RWPE1 (cell line): ENCODE measurements at places on chromosomes 5 and 9.

- no peak for DNase-seq
These were observed 894 bp downstream of the FST start for GRCh38 chr5:53481159-53481886.

DNA sequence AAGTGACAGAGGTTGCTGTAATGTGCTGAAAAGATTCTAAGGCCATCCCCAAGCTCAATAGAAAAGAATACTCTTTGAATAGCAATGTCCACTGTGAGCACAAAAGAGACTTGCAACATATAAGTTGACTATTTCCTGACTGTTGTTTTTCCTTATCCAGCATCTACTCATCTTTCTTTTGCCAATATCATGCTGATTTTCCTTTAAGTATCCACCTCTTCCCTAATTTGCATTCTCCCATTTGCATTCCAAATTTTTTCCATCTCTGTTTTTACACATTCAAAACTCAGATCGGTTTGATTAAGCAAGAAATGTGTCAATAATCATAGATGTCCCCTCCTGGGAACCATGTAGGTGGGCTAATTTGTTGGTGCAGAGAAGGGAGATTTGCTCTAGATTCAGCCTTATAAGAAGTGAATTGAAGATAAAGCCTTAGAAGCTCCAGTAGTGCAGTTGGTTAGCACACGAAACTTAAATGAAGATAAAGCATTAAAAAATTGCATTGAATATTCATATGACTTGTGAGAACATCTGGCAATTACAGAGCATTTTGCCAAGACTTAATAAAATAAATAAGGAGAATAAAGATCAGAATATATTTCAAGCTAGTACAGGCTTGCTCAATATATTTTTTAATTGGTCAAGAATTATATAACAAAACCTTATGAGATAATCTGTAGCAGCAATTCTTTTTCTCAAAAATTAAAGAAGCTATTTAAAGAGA lies 267.6 kb downstream of the TMEM167A start:
- DNase-seq = no peak

DNA sequence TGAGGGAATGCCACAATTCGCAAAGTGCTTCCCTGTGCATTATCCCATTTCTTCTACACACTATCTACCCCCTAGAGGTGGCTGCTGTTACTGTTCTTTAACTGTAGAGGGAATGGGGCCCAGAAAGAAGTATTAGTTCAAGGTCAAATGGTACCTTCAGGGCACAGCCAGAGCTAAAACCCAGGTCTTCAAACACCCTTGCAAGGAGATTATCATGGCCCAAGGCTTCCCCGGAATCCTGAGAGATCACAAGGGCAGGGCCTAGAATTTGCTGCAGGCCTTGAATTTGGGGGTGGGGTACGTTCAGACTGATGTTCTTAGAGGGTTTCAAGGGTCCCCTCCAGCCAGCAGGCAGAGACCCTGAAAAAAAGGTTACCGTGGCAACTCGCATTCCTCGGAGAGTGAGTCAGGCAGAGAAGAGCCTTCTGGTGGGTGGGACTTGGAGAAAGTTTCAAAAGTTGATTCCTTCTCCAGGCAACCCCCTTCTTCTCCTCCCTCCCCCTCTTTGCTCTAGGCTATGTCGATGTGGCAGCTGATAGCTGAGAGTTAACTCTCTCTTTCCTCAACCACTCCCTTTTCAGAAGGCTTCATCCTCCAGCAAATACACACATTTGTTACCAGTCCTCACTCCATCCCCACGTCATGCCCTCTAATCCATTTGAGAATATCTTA lies 1.9 kb downstream of the SPARC start:
- DNase-seq = peak; percentile 84

DNA sequence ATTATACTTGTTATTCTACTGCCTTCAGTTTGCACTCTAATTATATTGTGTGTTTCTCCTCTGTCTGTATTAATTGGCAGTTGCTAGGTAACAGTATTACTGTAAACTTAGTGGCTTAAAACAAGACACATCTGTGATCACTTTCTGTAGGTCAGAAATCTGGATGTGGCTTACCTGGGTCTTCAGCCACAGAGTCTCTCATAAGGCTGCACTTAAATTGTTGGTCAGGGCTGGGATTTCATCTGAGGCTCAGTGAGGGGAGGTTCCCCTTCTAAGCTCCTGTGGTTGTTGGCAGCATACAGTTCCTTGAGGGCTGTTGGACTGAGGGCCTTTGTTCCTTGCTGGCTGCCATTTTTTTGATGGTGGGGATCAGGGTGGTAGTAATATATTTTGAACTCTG lies 68.8 kb downstream of the SLC44A1 start:
- DNase-seq = no peak

DNA sequence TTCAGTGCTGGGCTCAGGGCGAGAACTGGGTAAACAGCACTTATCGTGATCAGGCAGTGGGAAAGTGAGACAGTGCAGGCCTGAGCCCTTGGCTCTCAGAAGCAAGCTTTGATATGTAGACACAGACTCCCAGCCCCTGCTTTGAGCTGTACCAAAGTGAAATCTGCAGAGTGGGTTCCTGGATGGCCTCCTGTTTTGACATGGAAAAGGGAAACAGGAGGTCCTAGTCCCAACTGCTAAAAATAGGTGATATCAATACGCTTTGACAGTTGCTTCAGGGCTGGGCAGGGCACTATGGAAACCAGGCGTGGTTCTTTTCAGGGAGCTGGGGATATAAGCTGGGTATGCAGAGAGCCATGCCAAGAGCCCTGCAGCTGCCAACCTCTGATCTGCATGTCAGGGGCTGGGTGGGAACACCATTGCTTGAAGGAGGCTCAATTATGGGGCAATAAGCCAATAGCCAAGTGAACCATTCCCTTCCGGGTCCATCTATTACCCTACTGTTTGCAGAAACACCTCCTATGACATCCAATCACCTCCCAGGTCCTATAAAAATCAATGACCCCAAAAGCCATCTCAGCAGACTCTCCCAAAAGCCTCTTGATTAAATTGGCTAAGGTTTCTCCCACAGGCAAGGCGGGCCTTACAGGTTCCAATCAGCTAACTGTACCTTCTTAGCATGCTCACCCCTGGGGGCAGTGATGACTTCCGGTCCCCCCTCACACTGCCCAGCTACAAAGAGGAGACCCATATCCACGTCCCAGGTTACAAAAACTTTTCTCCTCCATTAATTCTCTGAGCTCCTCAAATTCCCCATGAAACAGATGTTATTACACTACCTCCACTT lies 45.8 kb downstream of the EPB41L4B start:
- DNase-seq = no peak

DNA sequence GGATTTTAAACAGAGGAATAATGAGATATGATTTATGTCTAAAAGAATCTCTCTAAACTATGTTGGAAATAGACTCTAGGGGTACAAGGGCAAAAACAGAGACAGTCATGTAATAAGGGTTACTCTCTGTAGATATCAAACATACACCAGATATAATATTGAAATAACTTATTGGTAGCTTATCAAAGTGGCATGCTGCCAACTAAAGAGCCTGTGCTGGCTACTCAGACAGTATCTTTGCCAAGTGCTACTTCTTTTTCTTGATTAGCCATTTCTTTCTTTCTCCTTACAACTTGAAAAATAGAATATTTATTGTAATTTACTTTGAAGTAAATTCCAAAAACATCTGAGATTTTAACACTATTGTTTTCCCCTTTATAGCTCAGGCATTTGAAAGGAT lies 34.9 kb downstream of the ZFYVE16 start:
- no peak for DNase-seq

DNA sequence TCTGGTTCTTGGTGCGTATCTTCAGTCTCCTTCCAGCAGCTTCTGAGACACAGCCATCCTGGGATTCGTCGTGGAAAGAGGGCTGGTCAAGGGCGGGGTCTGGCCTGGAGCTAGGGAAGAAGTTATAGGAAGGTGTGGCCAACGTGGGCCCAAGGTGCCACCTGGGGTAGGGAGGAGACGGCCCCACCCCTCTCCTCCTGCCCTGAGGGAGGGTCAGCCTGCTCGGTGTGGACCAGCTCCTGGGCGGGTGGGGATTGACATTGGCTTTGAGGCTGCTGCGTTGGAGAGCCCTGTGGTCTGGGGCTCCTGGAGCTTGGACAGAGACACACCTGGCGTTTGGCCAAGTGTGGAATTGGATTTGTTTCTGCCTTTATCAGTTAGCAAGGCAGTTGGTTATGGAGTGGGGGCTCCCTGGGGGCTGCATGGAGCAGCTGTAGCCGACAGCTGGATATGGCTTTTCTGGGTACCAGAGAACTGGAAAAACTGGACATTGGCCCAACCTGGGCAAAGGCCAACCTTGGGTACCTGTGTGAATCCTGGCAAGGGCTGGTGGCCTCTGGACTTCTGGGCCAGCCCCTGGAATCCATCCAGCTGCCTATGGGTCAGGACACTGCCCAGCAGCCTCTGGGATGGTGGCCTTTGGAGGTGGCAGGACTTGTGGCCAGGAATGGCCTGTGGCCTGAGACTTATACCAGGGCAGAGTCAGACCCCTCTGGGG lies 75.7 kb upstream of the PPP1R26 start:
- no peak for DNase-seq

DNA sequence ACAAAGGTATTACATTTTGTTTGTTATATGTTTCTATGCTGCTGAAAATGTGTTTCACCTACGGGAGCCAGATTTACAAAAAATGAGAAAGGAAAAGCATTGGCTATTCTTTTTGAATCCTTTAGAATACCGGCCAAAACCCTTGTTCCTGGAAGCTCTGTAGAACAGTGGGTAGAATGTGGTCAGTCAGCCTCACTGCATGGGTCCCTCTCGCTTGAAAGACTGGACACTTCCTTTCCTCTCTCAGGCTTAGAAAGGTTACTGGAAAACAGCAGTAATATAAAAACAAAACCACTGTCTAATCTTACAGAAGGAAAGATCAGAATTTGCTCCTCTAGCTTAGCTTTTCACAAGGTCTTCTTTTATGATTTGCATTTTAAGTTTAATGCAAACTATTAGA lies 45.1 kb downstream of the OSTF1 start:
- DNase-seq = no peak

- no peak for DNase-seq
These were observed 281.3 kb upstream of the CLINT1 start for GRCh38 chr5:158140120-158140731.

DNA sequence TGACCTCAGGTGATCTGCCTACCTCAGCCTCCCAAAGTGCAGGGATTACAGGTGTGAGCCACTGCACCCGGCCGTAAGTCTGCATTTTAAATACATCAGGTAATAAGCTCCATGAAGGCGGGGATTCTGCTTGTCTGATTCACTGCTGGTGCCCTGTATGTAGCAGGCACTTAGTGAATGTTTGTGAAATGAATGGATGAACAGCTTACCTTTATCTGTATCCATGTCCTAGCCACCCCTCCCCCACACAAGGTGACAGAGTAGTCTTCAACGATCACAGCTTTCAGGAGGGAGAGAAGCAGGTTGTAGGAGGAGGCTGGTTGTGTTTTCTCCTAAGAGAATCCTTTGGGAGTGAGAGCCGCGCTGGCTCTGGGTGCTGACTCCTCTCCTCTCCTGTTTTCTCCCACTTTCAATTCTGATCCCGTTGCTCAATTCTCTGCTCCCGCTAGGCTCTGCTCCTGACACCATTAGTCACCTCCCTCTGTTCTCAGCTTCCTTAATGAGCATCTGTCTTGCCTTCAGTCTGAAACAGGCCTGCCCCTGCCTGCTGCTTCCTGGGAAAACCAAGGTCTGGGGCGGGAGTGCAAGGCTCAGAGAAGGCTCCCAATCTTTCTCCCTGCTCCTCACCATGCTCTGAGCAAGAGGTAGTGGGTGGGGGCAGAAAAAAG lies 88.8 kb upstream of the CTNNA1 start:
- DNase-seq = peak; percentile 92

GRCh38 chr5:79229357-79230174 lies 6.4 kb upstream of the JMY start:
- peak; percentile 77 for DNase-seq

DNA sequence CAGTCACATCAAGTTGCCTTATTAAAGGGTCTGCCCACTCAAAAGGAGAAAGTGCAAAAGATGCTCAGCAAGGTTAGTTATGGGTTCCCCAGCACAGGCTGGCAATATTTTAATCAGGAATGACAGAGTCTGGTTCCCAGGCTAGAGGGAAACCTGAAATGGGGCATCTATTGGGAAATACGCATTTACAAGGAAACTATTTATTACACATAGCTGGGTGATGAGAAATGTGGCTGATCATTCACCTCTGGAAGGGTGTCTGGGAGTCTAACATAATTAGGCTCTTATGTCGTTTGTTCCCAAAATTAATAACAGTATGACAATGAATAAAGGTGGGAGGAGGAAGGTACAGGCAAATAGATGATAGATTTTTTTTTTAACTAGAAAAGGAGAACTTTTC lies 314.7 kb downstream of the ENC1 start:
- peak; percentile 70 for DNase-seq

- DNase-seq = no peak
These were observed 60.2 kb upstream of the NFIL3 start for GRCh38 chr9:91483835-91484234.

DNA sequence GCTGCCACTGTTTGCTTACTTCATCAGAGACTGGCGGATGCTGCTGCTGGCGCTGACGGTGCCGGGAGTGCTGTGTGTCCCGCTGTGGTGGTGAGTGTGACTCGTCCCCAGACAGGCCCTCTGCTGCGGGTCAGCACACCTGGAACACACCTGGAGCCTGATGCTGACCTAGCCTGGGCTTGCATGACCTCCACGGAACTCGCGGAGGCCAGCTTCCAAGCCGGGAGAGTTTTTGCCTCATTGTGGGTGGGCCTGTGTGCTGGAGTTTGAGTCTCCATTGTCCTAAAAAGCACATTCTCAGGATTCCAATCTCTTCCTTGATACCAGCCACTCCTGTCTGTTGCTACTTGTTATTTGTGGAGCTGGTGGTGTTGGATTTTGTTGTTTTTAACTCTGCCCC lies 28.1 kb downstream of the SLC22A4 start:
- DNase-seq = no peak

DNA sequence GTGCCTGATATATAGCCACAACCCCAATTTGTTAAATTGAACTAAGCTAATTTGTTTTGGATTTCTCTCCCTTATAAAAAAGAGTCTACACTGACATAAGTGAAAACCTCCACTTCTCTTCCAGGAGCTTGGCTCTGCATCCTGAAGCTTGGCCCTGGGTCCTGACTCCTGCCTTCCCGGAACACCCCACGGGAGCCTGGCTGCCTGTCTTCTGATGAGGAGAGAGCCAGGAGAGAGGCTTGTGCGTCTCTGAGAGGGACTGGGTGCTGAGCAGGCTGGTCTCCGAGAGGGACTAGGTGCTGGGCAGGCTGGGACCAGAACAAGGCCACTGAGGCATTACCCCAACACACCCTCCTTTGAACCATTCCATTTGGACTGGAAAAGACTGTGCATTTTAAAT lies 6.5 kb upstream of the PTGES start:
- DNase-seq = no peak

- peak; percentile 87 for DNase-seq
These were observed 4.2 kb upstream of the ENTPD8 start for GRCh38 chr9:137445275-137445807.

DNA sequence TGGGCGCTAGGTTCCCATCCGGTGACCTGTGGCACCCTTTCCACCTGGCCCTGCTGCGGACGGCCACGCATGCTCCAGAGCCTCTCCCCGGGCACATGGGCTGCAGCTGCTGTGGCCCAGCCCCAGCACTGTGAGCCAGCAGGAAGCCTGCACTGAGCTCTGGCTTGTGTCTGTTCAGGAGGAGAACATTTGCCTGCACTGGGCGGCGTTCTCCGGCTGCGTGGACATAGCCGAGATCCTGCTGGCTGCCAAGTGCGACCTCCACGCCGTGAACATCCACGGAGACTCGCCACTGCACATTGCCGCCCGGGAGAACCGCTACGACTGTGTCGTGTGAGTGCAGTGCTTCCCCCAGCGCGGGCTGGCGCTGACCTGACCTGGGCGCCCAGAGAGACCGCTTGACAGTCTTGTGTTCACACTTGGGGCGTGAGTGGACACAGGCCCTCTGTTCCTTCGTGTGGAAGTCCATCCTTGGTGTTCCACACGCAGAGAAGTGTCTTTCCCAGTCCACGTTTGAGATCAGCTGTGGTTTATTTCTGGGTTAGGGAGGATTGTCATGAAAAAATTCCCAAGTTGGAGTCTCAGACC lies 66.2 kb upstream of the CACNA1B start:
- DNase-seq = no peak
